ENCODE measurements at places on chromosomes 4 and X.

DNA sequence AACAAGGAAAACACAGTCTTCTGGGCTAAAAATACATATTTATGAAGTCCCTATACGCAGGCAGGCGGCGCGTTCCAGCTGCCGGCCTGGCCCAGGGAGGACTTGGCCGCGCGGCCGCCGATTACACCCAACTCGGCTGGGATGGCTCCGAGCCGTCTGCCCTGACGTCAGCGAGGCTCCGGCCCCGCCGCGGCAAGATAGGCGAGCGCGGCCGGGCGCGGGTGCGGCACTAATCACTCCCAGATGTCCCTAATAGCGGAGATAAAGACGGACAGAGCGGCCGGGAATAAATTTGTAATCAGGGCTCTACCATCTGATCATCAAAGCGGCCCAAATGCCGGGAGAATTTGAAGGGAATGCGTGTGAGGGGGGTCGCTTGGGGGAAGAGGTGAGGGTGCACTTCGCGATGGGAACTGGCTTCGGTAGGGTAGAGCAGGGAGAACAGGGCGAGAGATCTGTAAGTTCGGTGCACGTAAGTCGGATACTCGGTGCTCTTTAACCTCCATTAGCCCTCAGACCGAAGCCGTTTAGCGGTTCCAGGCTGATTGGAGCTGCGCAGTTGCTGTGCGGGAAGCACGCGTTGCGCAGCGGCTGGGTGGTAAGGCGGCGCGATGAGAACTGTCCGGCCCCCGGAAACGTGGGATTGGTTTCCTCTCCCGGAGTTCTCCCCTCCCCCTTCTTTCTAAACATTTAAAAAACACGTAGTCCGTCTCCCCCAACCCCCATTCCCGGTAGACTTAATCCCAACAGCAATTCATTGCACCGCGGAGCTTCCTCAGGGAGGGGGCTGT lies 7.7 kb downstream of the HAND2 start:
- peak; percentile 73 for DNase-seq

GRCh38 chr4:65391382-65391781 lies 278.9 kb downstream of the EPHA5 start:
- DNase-seq = no peak

DNA sequence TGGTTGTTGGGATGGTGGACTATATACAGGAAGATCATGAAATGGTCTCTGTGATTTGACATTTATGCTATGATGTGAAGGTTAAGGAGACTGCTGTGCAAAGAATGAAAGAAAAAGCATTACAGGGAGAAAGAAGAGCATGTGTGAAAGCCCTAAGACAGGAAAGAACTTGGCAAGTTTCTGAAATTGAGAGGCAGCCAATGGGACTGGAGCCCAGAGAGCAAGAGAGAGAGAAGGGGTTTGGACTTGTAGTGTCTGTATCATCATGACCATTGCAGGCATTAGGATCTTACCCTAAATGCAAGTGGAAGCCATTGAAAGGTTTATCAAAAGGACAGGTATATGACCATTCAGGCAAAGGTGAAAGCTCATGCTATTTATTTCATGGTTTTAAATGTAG lies 147.1 kb downstream of the NAA11 start:
- no peak for DNase-seq

DNA sequence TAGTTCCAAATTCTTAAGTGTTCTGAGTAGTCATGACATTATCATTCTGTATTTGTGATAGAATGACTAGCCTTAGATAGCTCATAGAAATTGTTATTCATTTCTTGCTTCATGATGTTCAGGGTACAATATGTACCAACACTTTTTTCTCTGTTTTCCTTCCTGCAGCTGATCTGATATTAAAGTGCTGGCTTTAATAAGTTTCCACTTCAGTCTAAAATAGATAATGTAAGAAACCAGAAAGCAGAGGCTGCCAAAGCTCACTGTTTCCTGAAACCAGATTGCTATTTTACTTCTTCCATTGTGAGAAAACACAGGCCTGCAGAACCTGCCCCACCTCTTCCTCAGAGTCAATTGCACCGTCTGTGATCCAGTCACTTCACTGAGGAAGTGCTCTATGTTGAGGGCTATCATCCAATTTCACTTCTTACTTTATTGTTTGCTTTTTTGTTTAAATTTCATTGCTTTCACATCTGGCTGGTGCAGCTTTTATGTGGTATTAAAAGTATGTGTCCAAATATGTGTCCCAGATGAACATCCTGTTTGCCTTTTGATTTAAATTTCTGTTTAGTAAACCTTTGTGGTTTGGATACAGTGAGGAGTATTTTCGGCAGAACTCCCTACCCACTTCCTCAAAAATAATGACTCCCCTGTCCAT lies 652.1 kb downstream of the ANKRD50 start:
- DNase-seq = peak; percentile 11

DNA sequence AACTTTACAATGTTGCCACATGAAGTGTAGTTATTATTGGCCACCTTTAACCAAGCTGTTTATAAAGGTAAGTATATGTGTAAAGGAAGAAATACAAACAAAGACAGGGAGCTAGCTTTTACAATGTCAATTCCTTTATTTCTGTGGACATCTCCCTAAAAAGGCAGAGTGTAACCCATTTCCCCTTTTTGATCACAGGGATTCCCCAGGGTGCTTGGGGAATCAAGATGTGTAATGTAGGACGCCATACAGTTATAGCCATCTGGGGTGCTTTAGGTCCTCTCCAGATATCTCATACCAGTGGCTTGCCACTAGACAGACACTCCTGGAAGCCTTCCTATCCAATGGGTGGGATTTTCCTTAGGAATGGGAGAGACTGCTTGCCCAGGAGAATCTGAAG lies 4.2 kb upstream of the CUL4B start:
- no peak for DNase-seq

DNA sequence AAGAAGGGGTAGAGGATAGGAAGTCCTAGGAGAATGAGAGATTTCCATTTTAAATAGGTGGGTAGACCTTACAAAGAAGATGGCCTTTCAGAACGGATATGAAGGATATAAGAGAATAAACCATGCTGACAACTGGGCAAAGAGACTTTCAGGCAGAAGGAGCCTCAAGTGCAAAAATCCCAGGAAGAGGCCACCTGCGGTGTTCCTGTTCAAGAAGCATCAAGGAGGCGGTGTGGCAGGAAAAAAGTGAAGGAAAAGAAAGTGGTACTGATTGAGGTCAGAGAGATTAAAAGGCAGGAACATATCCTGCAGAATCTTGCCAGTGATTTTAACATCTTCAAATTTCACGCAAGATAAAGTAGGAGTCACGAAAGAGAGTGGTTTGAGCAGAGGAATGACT lies 172.0 kb downstream of the FSTL5 start:
- no peak for DNase-seq

- no peak for DNase-seq
Measured at GRCh38 chr4:55068522-55068921, 56.9 kb downstream of the KDR start.

- DNase-seq = peak; percentile 36
Measured at GRCh38 chrX:39716401-39716800, 381.4 kb downstream of the BCOR start.

DNA sequence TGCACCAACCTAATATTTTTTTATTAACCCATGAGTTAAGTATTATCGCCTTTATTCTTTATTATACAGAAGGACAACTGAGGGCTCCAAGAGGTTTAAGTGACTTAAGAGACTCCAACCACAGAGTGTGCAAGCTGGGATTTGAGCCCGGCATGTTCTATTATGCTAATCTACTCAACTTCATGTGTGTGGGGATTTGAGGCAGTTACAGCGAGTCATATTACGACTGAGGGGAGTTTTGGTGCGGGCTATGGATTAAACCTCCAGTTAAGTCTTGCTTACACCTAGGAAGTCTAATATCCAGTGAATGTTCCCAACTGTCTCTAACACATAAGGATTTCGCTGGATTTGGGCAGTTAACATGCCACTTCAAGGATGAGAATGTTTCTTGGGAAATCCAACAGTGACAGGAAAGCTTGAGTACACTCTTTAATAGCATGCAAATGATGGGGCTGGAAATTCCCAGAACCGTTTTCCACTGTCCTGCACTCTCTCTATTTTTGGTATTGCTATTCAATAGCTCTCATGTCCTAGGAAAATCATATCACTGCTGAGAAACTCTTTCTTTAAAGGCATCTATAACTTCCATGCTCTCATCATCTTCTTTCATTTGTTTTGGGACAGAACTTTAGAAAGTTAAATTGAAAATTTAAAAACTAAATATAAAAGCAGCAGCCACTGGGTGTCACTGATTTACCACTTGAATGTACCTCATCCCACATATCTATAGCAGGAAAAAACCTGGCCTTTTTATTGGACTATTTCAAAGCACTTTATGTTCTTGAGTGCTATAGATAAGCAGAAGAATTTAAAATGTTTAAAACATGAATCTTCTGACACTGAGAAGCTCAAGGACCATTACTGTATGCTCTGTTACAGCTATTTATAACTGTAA lies 165.1 kb upstream of the TTC29 start:
- peak; percentile 29 for DNase-seq
